ENCODE measurements at places on chromosomes 5 and 9.
A peak's percentile ranks its signal among the peaks of the same experiment; 100 is the strongest.

- no peak for ATAC-seq
Measured at GRCh38 chr5:112978836-112979235, 2.2 kb downstream of the DCP2 start.

DNA sequence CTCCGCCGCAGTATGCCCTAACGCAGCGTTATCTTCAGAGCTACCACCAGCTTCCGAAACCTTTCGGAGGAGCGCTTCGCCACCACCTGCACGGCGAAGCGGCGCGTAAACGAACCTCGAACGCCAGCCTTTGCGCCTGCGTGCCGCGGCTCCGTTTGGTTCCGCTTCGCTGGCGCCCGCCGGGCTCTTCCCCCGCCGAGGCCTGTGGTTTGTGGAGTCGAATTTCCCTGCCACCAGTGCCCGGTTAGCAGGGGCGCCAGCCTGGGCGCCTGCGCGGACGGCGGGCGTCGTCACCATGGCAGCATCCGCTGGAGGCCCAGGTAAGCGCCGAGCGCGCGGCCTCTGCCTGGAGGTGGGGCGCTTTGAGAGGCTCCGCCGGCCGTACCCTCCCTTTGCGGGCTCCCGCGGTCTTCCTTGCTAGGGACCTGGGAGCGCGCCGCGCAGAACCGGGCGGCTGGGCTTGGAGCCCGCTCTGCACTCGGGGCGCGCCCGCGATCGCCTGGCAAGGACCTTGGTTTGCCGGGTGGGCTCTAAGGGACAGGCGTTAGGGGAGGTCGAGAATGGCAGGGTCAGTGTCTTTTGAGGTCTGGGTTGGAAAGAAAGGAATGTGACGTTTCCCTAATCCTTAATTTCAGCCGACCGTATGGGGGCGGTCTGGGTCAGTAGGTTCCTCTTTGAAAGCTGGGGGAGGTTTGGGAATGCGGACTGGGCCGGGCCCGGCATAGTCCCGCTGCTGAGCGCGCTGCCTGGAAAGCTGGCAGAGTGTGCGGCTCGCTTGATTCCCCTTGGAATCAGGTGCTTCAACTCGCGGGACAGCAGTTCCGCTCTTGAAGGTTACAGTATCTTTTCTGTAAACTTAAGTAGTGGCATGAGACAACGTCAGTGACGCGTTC, at the start of gene FAM151B:
FAM151B (plus strand) TSS at position 272 of the 893 bp plus-strand sequence; CDS start at position 296, 24 bp downstream.
- ATAC-seq = peak; percentile 91

GRCh38 chr5:142609142-142609541, 76.7 kb downstream of the FGF1 start:
- no peak for ATAC-seq

DNA sequence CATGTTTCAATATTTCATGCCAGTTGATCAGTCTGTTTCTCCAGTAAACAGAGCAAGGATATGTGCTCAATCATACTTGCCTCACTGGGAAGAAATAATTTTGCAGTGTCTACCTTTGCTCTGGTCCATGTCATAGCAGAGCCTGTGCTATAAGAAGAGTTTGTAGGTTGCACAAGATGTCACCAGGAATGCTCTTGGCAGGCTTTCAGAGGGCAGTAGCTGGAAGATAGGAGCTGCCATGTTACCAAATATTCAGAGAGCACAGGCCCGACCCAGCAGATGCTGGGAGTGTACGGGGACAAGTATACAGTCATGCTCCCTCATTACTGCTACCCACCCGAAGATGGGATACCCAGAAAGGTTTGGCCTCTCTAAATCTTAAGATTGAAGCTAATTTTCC, 102.7 kb downstream of the UGCG start:
- no peak for ATAC-seq

GRCh38 chr5:74977471-74977870, 74.9 kb downstream of the GCNT4 start:
- ATAC-seq = no peak

DNA sequence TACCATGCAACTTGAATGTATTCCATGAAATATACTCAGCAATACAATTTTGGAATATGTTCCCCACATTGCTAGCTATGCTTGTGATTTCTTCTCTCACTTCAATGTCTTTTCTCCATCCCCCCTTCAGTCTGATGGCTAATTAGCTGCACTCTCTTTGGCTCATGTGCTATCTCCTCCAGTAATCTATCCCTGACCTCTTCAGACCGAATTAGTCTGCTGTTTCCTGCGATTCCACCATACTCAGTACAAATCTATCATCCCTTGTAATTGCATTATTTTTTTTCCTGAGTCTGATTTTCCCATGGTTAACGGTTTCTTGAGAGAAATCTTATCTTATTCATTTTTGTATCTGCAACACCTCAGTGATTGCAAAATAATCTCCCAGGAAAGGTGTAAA, 360.7 kb upstream of the CDH10 start:
- ATAC-seq = no peak

DNA sequence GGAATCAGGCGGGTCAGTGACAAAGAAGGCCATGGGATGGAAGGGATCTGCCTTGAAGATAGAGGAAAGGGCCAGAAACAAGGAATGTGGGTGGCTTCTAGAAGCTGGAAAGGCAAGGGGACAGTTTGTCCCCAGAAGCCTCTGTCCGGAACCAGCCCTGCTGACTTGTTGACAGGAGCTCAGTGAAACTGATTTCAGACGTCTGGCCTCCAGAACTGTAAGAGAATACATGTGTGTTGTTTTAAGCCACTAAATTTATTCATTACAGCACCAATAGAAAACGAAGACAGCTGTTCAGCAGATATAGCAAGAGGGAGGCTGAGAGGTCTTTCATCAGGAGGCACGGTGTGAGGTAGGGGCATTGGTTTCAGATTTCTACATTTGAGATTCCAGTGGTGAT, 422.5 kb downstream of the KDM4C start:
- ATAC-seq = no peak

DNA sequence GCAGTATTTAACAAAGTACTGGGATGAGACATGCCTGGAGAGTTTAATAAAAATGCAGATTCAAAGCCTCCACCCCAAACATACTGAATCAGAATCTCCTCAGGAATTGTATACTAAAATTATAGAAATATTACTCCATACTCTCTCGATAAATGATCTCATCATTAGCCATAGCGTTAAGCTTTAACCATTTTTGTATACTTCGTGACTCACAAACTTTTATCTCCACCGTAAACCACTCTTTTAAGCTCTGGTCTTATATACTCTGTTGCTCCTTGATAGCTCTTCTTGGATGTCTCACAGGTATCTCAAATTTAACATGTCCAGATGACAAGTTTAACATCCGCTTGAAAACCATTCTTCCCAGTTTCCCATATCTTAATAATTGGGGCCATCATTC, 327.8 kb downstream of the ADGRV1 start:
- ATAC-seq = no peak

DNA sequence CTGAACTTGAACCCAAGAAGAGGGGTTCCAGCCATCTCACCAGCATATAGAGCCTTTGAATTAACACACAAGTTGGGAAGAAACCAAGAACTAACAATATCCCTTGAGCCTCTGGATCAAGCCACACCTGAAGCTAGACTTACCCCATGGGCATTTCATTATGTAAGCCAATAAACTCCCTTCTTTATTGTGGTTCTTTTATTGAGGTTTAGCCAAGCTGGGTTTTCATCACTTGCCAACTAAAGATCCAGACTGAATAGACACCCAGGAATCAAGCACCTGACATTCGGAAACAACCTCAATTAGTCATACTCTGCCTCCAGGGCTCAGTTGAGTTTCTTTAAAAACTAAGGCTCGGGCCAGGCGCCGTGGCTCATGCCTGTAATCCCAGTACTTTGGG, 226.7 kb downstream of the AGTPBP1 start:
- no peak for ATAC-seq

DNA sequence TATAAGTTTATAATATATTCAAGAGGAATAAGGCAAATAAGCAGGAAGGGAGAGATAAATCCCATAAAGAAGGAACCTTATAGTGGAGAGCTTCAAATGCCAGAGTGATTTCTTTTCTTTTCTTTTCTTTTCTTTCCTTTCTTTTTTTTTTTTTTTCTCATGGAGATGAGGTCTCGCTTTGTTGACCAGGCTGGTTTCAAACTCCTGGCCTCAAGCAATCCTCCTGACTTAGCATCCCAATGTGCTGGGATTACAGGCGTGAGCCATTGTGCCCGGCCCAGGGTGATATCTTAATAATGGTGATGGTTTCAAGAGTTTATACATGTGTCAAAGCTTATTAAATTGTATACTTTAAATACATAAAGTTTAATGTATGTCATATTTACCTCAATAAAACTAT, 19.6 kb upstream of the FOCAD start:
- no peak for ATAC-seq

DNA sequence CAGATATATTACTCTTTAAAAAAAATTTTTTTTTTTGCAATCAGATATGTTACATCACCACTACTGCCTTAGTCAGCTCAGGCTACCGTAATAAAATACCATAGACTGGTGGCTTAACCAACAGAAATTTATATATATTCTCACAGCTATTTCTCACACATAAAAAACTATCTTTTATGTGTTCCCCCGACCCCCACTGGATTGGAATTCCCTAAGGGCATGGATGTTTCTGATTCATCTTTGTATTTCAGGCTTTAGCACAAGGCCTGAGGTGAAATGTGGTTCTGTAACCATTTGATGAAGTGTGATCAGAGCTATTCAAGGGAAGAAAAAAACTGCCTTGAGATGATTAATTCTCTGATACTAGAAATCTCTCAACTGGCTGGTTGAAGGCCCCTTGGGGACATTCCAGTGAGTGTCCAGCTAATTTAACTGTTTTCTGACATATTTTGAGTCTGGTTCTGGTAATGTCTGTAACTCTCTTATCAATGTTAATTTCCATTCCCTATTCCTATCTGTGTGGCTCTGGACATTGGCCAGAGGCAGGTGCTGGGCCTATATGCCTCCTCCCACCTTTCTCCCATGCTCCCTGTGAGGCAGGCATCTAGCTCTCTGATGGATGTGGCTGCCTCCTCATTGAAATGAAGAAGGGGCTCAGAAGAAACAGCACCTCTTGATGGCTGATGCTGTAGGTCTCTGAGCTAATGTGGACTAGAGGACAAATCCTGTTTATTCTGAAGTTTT, 2.5 kb downstream of the CD14 start:
- ATAC-seq = no peak

DNA sequence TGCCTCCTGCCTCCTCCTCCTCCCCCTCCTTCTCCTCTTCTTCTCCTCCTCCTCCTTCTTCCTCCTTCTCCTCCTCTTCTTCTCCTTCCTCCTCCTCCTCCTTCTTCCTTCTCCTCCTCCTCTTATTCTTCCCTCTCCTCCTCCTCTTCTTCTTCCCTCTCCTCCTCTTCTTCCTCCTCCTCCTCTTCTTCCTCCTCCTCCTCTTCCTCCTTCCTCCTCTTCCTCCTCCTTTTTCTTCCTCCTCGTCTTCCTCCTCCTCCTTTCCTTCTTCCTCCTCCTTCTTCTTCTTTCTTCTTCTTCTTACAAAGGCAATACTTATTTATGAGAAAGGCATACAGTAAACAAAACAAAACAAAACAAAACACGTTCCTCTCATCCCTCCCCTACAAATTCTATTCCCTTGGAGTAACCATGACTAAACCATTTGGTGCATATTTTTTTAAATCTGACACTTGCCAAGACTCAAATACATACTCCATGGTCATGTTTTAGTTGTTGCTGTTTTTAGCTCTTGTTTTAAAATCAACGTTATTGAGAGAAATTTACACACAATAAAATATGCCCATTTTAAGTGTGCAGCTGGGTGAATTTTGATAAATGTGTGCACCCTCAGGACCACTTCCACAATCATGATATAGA, 135.6 kb downstream of the FOXD1 start:
- no peak for ATAC-seq

GRCh38 chr9:95742821-95743220, 132.7 kb upstream of the ERCC6L2 start:
- ATAC-seq = no peak

DNA sequence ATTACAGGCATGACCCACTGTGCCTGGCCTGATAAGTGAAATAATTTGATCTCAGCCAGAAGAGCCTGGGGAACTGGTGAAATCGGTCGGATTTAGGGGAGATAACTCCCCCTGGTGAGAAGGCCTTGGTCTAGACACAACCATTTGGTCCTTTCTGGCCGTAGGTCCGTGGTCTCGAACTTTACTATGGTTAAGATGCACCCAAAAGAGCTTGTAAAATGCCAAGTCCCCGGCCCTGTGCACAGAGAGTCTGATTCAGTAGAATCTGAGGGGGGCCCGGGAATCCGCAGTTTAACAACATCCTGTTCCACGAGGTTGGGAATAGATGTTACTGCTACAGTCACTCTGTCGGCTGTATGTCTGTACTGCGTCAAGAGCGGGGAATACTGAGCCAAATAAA, 140.7 kb downstream of the C9orf50 start:
- ATAC-seq = no peak

GRCh38 chr5:5025098-5025773, 114.9 kb upstream of the ADAMTS16 start:
- no peak for ATAC-seq

DNA sequence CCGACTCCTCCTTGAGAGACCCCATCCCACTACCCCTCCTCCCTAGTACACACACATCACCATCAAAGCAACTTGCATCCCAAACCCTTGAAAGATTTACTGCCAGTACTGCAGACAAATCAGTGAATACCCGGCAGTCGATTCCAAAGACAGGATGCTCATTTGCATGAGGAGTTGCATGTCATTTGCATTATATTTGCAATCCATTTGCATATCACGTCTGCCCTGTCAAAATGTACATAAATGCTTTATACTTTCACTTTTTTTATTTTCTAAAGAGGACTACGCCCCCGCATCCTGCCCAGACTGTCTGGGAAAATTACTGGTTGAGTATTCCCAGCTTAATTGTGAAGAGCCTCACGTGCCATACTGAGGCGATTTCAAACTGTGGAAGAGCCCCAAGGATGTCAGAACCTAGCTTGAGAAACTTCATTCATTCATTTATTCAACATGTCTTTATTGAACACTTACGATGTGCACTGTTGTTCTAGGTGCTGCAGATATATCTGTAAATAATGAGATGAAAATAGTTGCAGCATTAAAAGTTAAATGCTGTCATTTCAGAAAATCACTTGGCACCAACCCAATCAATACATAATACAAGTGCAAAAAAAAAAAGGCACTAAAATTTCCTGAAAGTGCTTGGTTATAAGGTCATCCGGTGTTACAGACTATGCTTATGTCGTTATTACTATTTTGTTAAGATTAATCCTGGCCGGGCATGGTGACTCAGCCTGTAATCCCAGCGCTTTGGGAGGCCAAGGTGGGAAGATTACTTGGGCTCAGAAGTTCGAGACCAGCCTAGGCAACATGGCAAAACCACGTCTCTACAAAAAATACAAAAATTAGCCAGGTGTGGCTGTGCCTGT, 17.2 kb upstream of the SIL1 start:
- ATAC-seq = no peak

GRCh38 chr5:95918421-95919006, 43.1 kb downstream of the ELL2 start:
- ATAC-seq = no peak

- ATAC-seq = no peak
Measured at GRCh38 chr5:62502456-62503101, 76.0 kb upstream of the LRRC70 start.

All from stimulated activated memory B cell treated with anti-CD40 and anti-IgM and Interleukin-4, amounts not matched to agents 10 μg/mL and 1 μg/mL and 100 μg/mL, for 72 hours (primary cell).